ENCODE measurements at places on chromosomes 5 and 9. TPM values are rescaled to one million over a fixed set of nuclear protein-coding genes. Genes with fewer than 3 reads are reported as not detected.

The TIFAB gene
- not detected for polyA plus RNA-seq

The ZNF366 gene
- polyA plus RNA-seq: not detected

The FGD3 gene
- not detected for polyA plus RNA-seq

The GARIN3 gene
- polyA plus RNA-seq: not detected

The TMEM252 gene
- polyA plus RNA-seq: not detected

The EGFLAM gene
- 0.82 TPM for polyA plus RNA-seq

GRCh38 chr9:89339807-89340206, 21.5 kb downstream of the SECISBP2 start:
- H3K36me3 ChIP-seq: peaks cover 19% of the 10 kb centered on the region
- H3K27me3 ChIP-seq: no peaks in the 10 kb centered on the region
- no peak overlapping the region for H3K4me3 ChIP-seq
- H3K27ac ChIP-seq: no peak overlapping the region
- DNase-seq: no peak

DNA sequence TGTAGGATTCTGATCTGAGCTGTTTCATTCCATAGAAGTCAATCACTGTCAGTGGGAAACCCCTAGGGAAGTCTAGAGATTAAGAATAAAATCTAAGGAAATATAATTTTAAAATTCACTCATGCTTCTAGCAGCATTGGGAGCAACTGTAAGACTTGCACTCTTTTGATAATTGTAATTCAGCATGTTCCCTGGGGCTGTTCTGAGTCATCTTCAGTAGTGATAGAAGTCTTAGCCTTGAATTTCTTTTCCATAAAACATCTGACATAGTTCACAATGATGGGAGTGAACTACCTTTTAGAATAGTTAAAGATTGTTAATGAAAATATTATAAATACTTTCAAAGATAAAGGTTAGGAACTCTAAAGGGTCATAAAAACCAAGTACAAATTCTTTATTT, 935.8 kb downstream of the DTWD2 start:
- H3K4me3 ChIP-seq: no peak overlapping the region
- no peaks in the 10 kb centered on the region for H3K36me3 ChIP-seq
- H3K27me3 ChIP-seq: no peaks in the 10 kb centered on the region
- H3K27ac ChIP-seq: no peak overlapping the region
- no peaks in the 10 kb centered on the region for H3K4me1 ChIP-seq

GRCh38 chr5:142495531-142495930, 170.7 kb upstream of the SPRY4 start:
- no peaks in the 10 kb centered on the region for H3K4me1 ChIP-seq
- no peak for DNase-seq
- H3K36me3 ChIP-seq: no peaks in the 10 kb centered on the region
- peaks cover 14% of the 10 kb centered on the region for H3K27me3 ChIP-seq
- no peak overlapping the region for H3K4me3 ChIP-seq

DNA sequence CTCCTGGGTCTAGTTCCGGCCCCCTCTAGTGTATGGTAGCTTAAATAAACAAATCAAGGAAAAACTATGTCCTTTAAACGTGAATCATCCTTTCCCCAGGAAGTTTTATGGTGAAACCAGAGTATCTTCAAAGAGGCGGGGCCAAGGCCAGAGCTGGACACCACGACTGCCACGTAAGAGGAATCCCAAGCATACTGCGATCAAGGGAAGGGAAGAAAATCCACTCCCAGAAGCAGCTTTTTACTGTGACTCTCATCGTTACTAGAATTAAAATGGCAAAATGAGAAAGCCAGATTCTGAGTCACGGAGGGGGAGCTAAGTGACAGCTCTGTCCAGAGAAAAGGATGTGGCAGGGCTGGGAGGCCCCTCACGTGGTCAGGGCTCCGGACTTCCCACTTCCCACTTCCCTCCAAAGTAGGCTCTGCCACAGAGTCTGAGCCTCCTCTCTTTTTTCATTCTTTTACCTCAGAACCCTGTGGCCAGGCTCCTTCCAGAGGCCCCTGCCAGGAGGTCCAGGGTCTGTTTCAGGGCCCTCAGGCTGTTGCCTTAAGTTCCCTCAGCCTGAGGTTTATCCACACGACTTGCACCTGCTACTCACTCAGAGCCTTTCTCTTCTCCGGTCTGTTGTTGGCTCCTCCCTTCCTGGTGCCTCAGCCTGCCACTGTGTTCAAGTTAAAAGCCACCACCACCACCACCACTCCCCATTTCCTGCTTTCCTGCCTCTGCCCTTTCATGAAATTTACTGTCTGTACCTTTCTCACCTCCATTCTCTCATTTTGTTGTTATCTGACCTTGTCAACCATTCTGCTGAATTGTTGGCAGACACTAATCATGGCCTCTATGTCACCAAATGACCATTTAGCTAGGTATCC, 1.4 kb upstream of the GLRX start:
- H3K27ac ChIP-seq: peak overlapping the region; percentile 53
- no peaks in the 10 kb centered on the region for H3K27me3 ChIP-seq
- no peak for DNase-seq
- peaks cover 22% of the 10 kb centered on the region for H3K4me1 ChIP-seq
- H3K4me3 ChIP-seq: no peak overlapping the region

DNA sequence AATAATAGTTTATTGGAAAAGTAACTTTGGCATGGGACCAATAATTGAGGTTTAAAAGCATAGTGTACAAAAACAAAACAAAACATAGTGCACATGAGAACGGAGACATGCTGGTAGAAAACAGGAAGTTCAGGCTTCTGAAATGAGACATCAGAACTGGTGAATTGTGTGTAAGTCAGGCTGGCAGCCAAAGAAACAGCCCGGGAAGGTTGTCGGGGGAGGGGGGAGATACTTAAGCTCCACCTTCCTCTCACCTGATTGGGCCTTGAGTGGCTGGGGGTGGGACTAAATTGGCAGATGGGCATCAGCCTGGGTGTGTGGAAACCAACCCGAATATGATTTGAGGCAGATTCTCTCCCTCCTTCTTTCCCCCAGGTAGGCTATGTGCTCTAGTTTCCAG, 256.3 kb downstream of the SMARCA2 start:
- DNase-seq: peak; percentile 63
- no peaks in the 10 kb centered on the region for H3K4me1 ChIP-seq
- H3K27ac ChIP-seq: no peak overlapping the region
- no peak overlapping the region for H3K4me3 ChIP-seq
- no peaks in the 10 kb centered on the region for H3K36me3 ChIP-seq

- no peaks in the 10 kb centered on the region for H3K27me3 ChIP-seq
- H3K36me3 ChIP-seq: no peaks in the 10 kb centered on the region
- H3K4me3 ChIP-seq: no peak overlapping the region
- H3K4me1 ChIP-seq: no peaks in the 10 kb centered on the region
- DNase-seq: no peak
- no peak overlapping the region for H3K27ac ChIP-seq
These were observed 62.7 kb downstream of the ABLIM3 start for GRCh38 chr5:149203921-149204441.

- H3K4me1 ChIP-seq: peaks cover 10% of the 10 kb centered on the region
- no peak overlapping the region for H3K27ac ChIP-seq
- peaks cover 76% of the 10 kb centered on the region for H3K27me3 ChIP-seq
- DNase-seq: no peak
- no peaks in the 10 kb centered on the region for H3K36me3 ChIP-seq
- H3K4me3 ChIP-seq: no peak overlapping the region
These were observed 299.4 kb downstream of the PARP8 start for GRCh38 chr5:50965654-50966375.

DNA sequence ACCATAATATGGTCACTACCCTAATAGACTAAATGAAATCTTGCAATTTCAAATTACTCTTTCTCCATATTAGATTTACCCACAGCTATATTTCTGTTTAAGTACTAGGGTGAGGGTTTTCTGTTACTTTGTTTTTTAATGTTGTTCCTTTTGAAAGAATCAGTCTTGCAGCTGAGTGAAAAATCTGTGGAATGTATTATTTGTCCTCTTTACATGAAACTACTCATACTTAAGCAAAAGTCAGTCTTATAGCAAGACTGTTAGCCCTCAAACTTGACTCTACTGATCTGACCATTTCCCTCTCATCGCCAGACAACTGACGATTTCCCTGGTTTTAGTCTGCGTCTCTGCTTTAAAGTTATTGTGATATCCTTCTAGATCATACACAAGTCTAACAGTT, 84.0 kb downstream of the PIK3R1 start:
- peaks cover 41% of the 10 kb centered on the region for H3K36me3 ChIP-seq
- no peak for DNase-seq
- peaks cover 15% of the 10 kb centered on the region for H3K4me1 ChIP-seq
- H3K27ac ChIP-seq: no peak overlapping the region
- no peak overlapping the region for H3K4me3 ChIP-seq
- H3K27me3 ChIP-seq: no peaks in the 10 kb centered on the region

DNA sequence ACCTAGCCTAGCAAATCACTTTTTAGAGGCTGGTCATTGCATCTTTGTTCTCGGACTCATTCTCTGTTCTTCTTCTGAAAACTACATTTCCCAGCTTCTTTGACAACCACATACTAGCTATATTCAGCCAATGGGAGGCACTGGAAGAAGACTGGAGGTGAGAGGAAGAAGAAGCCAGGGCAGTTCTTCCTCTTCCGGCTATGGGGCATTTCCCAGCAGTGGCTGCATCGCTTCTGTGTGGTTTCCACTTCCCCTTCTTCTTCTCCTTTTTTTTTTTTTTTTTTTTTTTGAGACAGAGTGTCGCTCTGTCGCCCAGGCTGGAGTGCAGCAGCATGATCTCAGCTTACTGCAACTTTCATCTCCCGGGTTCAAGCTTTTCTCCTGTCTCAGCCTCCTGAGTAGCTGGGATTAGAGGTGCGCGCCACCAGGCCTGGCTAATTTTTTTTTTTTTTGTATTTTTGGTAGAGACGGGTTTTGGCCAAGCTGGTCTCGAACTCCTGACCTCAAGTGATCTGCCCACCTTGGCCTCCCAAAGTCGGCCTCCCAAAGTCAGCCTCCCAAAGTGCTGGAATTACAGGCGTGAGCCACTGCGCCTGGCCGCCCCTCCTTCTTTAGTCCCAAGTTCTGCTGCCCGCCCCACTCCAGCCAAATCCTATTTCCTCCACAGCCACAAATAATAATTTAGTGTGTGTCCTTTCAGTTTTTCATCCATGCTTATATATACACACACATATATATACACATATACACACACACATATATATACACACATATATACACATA, 6.9 kb upstream of the UBAP1 start:
- H3K27ac ChIP-seq: no peak overlapping the region
- no peaks in the 10 kb centered on the region for H3K36me3 ChIP-seq
- no peak for DNase-seq
- no peak overlapping the region for H3K4me3 ChIP-seq
- H3K4me1 ChIP-seq: no peaks in the 10 kb centered on the region

- H3K27me3 ChIP-seq: peaks cover 32% of the 10 kb centered on the region
- no peaks in the 10 kb centered on the region for H3K36me3 ChIP-seq
- DNase-seq: peak; percentile 49
- peak within 1 kb of the TSS; percentile 2 for H3K27ac ChIP-seq
These were observed at the start of gene PHF19 for GRCh38 chr9:120876842-120877240. PHF19 (minus strand) TSS chr9:120877188; CDS start chr9:120874741, 2,447 bp downstream.

GRCh38 chr5:2006193-2006970, 123.7 kb upstream of the IRX4 start:
- H3K36me3 ChIP-seq: no peaks in the 10 kb centered on the region
- no peak overlapping the region for H3K27ac ChIP-seq
- peaks cover 7% of the 10 kb centered on the region for H3K27me3 ChIP-seq
- H3K4me1 ChIP-seq: peaks cover 8% of the 10 kb centered on the region
- H3K4me3 ChIP-seq: no peak overlapping the region

GRCh38 chr9:131310833-131311554, 21.5 kb downstream of the PLPP7 start:
- H3K4me3 ChIP-seq: no peak overlapping the region
- no peak for DNase-seq
- H3K4me1 ChIP-seq: peaks cover 5% of the 10 kb centered on the region
- no peaks in the 10 kb centered on the region for H3K27me3 ChIP-seq

DNA sequence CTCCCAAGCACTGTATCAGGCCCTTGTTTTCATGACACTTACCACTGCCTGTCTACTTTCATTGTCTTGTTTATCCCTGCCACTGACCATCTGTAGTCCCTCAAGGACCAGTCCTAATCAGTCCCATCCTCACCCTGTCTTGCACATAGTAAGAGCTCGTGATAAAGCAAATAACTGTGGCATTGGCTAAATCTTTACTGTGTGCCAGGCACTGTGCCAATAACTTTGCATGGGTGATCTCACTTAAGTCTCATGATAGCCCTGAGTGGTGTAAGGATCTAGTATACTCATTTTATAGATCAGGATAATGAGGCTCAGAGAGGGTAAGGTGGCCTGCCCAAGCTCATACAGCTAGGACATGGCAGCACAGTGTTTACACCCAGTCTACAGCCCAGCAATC, 5.6 kb downstream of the CDX1 start:
- no peak overlapping the region for H3K4me3 ChIP-seq
- H3K36me3 ChIP-seq: no peaks in the 10 kb centered on the region
- peak; percentile 74 for DNase-seq
- H3K27me3 ChIP-seq: peaks cover 39% of the 10 kb centered on the region
- H3K4me1 ChIP-seq: no peaks in the 10 kb centered on the region
- H3K27ac ChIP-seq: no peak overlapping the region

DNA sequence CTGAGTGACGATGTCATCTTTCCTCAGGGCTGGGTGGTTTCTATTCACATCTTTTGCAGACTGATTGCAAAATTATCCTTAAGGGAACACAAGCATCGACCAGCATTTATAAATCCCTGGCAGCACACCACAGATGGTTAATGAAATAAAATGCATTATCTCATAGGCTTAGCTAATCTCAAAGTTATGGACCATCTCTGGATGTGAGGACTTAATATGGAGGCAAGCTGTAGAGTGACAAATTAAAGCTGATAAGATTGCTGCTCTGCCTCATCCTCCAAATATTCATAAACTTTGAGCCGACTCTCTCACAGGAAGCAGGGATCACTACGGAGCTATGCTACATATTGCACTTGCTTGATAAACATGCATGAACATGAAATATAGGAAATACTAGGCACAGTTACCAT, 663.2 kb upstream of the RGMB start:
- H3K27ac ChIP-seq: no peak overlapping the region
- no peaks in the 10 kb centered on the region for H3K4me1 ChIP-seq
- DNase-seq: peak; percentile 53
- H3K4me3 ChIP-seq: no peak overlapping the region
- H3K27me3 ChIP-seq: no peaks in the 10 kb centered on the region

- no peaks in the 10 kb centered on the region for H3K27me3 ChIP-seq
- peaks cover 21% of the 10 kb centered on the region for H3K36me3 ChIP-seq
- peak; percentile 97 for DNase-seq
- H3K27ac ChIP-seq: peak within 1 kb of the TSS; percentile 99
- peaks cover 21% of the 10 kb centered on the region for H3K4me1 ChIP-seq
These were observed at the start of gene SET for GRCh38 chr9:128688501-128689292. SET (plus strand) TSS chr9:128689222; CDS start chr9:128689583, 361 bp downstream.

Measured in cardiac muscle cell (in vitro differentiated cells and primary cell).